Neural crest cell (in vitro differentiated cells): ENCODE measurements at places on chromosomes 12 and 14.

DNA sequence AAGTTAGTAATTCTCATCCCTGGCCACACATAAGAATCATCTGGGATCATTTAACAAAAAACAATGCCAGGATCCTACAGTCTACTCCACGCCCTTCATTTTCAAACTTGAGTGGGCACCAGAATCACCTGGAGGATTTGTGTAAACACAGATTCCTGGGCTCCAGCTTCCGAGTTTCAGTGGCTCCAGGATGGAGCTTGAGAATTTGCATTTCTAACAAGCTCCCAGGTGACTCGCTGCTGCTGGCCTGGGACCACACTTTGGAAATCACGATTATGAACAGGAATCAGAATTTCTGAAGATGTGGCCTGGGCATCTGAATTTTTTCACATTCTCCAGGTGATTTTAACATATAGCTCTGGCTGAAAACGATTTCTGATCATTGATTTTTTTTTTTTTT lies 234.8 kb downstream of the CACNA1C start:
- H3K4me3 ChIP-seq = no peak overlapping the region
- peaks cover 39% of the 10 kb centered on the region for H3K4me1 ChIP-seq
- no peaks in the 10 kb centered on the region for H3K27me3 ChIP-seq
- no peak overlapping the region for H3K27ac ChIP-seq

GRCh38 chr12:127041985-127042625 lies 1224.9 kb upstream of the TMEM132C start:
- no peaks in the 10 kb centered on the region for H3K36me3 ChIP-seq
- no peaks in the 10 kb centered on the region for H3K27me3 ChIP-seq
- H3K27ac ChIP-seq = no peak overlapping the region
- H3K4me3 ChIP-seq = no peak overlapping the region
- DNase-seq = no peak

- no peak overlapping the region for H3K27ac ChIP-seq
- no peaks in the 10 kb centered on the region for H3K4me1 ChIP-seq
- peaks cover 12% of the 10 kb centered on the region for H3K36me3 ChIP-seq
- no peak overlapping the region for H3K4me3 ChIP-seq
- no peak for DNase-seq
Observed at GRCh38 chr12:45695035-45695434, 34.5 kb upstream of the ARID2 start.

DNA sequence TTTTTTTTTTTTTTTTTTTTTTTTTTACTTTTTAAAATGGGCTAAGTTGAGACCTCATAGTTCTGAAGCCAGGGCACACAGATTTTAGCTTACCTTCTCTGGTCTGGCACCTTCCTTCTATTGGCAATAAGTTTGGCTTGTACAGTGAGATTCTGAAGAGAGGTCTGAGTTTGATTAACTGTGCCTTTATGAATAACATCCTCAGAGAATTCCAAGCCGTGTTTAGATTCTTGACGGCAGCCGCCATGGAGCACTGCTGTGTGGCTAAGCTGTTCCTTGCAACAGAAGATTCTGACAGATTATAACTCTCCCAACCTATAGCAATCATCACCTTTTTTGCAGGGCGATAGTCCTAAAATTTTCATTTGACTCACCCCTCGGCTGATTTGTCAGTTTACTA lies 354.9 kb upstream of the FAR2 start:
- H3K4me3 ChIP-seq = no peak overlapping the region
- H3K27me3 ChIP-seq = no peaks in the 10 kb centered on the region
- peaks cover 8% of the 10 kb centered on the region for H3K36me3 ChIP-seq
- peaks cover 32% of the 10 kb centered on the region for H3K4me1 ChIP-seq

DNA sequence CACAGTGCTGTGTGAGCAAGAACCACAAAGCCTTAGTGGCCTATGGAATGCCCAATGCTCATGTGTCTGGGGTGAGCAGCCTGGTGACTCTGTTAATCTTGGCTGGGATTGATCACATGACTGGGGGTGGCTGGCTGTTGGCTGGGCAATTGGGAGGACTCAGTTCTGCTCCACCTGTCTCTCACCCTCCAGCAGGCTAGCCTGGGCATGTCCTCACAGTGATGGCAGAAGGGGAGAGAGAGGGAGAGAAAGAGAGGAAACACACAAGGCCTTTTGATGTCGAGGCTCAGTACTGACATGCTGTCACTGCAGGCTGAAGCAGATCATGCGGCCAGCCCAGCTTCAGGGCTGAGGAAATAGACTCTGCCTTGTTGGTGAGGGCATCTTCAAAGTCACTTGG lies 136.8 kb downstream of the TBX5 start:
- H3K36me3 ChIP-seq = no peaks in the 10 kb centered on the region
- H3K27ac ChIP-seq = no peak overlapping the region
- H3K4me3 ChIP-seq = no peak overlapping the region
- no peak for DNase-seq

GRCh38 chr12:47413806-47414205 lies 292.0 kb downstream of the RPAP3 start:
- no peak for DNase-seq
- H3K4me3 ChIP-seq = no peak overlapping the region
- no peak overlapping the region for H3K27ac ChIP-seq
- peaks cover 5% of the 10 kb centered on the region for H3K4me1 ChIP-seq
- peaks cover 8% of the 10 kb centered on the region for H3K27me3 ChIP-seq

DNA sequence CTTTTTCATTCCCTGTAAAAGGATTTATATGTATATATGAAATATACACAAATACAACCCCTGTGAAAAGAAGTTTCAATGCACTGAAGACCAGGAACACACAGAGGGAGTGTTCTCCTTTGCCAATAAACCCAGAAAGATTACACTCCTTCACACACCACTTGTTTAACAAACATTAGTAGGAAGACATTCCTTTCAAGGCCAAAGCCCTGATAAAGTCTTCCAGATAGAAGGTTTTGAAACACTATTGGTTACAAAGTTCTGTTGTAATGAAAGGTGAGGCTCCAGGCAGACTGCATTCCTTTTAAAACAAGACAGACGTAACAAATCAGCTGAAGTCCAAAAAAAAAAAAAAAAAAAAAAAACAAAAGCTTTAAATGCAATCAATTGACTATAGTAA lies 81.0 kb downstream of the PTPN21 start:
- H3K4me1 ChIP-seq = no peaks in the 10 kb centered on the region
- no peaks in the 10 kb centered on the region for H3K27me3 ChIP-seq
- H3K4me3 ChIP-seq = no peak overlapping the region
- H3K27ac ChIP-seq = no peak overlapping the region
- no peak for DNase-seq
- peaks cover 38% of the 10 kb centered on the region for H3K36me3 ChIP-seq

GRCh38 chr12:44000309-44000952 lies 164.6 kb downstream of the TMEM117 start:
- peaks cover 6% of the 10 kb centered on the region for H3K36me3 ChIP-seq
- no peaks in the 10 kb centered on the region for H3K27me3 ChIP-seq
- H3K4me3 ChIP-seq = no peak overlapping the region
- DNase-seq = peak; percentile 7

DNA sequence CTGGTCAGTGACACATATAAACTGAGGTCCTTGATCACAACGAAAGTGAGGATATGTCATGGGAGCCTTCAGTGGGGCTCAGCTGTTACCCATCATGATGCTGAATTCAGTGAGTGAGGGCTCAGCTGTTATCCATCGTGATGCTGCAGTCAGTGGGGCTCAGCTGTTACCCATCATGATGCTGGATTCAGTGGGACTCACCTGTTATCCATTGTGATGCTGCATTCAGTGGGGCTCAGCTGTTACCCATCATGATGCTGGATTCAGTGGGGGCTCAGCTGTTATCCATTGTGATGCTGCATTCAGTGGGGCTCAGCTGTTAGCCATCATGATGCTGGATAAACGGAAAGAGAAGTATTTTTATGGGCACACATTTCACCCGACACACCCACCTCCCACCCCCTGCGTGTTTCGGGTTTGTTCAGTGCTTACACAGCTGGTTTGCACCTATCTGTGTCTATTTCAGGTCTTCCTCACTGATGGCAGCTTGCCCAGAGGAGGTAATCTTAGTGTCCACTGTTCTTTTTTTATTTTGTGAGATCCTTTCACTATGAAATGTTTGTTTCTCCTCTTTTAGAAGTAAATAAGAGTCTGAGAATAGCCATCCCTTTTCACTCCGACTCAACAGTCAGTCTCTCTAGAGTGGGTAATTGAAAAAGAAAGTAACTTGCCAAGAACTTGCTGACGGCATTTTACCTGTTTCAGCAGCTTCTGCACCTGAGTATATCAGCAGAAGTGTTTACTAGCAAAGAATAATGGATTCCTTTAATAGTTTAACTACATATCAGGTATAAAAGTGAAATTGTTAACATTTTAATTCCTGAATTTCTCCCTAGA lies 183.0 kb downstream of the ERC1 start:
- H3K4me1 ChIP-seq = peaks cover 34% of the 10 kb centered on the region
- no peak overlapping the region for H3K4me3 ChIP-seq
- peaks cover 6% of the 10 kb centered on the region for H3K36me3 ChIP-seq

DNA sequence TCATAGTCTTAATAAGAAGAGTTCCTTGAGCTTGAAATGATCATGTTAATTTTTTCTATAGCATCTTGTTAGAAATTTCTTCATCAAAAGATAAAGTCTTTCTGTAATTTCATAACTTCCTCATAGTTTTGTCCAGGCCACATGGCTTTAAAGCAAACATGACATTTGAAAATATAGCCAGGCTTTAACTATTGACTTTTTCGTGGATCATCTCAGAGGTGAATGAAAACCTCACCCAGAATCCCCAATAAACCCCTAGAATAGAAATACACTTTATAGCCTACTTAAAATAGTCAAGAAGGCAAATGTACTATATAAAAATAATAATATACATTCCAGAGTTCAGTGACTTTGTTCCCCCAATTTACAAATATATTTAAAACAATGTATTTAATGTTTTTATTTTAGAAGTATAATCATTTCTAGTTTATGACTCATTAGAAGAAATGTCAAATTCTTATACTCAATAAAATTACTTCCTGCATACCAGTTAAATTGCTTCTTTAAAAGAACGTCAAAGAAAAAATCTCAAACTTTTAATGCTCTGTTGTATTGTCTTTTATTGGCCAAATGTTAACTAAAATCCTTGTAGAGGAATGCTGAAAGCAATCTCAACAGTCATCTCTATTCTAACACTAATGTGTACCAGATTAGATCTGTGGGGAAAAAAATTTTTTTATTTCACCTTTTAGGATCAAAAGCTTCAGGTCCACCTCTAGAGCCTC lies 21.6 kb downstream of the EXOC5 start:
- no peak for DNase-seq
- no peak overlapping the region for H3K27ac ChIP-seq
- no peak overlapping the region for H3K4me3 ChIP-seq
- no peaks in the 10 kb centered on the region for H3K27me3 ChIP-seq

DNA sequence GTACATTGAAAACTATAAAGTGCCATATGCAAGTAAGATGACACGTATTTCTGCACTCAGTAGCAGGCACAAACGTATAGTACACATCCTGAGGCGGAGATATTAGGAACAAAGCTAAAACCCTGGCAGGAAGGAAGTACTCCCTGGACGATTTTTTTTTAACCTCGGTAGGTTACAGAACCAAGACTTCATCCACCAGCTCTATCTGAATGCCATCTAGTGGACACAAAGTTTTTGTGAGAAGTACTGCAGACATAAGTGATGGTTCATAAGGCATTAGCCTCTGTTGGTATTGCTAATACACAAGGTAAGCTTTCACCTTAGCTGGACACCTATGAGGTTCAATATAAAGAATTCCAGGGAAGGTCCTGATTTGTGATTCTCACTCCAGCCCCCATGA lies 83.0 kb upstream of the CCDC196 start:
- no peak for DNase-seq
- no peaks in the 10 kb centered on the region for H3K36me3 ChIP-seq
- H3K27me3 ChIP-seq = no peaks in the 10 kb centered on the region

DNA sequence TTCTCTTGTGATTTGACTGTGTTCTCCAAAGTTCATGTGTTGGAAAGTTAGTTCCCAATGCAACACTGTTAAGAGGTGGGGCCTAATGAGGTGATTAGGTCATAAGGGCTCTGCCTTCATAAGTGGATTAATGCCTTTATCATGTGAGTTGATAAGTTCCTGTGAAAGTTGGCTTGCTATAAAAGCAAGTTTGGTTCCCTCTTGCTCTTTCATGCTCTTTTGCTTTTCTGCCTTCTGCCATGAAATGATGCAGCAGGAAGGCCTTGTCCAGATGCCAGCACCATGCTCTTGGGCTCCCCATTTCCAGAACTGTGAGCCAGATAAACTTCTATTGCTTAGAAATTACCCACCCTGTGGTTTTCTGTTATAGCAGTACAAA lies 41.9 kb downstream of the SLC16A7 start:
- no peaks in the 10 kb centered on the region for H3K36me3 ChIP-seq
- no peak overlapping the region for H3K4me3 ChIP-seq
- peaks cover 12% of the 10 kb centered on the region for H3K4me1 ChIP-seq
- peak overlapping the region; percentile 70 for H3K27ac ChIP-seq
- H3K27me3 ChIP-seq = no peaks in the 10 kb centered on the region

- no peaks in the 10 kb centered on the region for H3K27me3 ChIP-seq
- H3K27ac ChIP-seq = no peak overlapping the region
- no peak for DNase-seq
- H3K4me3 ChIP-seq = no peak overlapping the region
- no peaks in the 10 kb centered on the region for H3K4me1 ChIP-seq
Observed at GRCh38 chr14:50719911-50720759, 52.0 kb upstream of the SAV1 start.

DNA sequence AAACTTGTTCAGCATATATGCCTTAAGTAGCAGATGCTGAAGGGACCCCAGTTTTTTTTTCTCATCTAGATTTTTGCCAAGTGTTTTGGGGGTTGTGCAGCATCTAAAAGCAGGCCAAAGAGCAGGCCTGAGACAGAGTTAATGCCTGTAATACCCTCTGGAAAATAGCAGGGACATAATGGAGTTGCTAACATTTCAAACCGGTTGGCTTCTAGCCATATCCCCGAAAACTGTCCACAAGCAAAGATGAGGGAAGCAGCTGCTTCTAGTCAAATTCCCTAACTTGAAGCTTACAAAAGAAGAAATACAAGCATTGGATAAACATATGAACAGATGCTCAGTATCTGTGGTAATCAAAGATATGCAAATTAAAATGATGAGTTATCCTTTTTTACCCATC lies 52.1 kb upstream of the AEBP2 start:
- H3K4me1 ChIP-seq = no peaks in the 10 kb centered on the region
- H3K4me3 ChIP-seq = no peak overlapping the region
- H3K36me3 ChIP-seq = no peaks in the 10 kb centered on the region
- no peak overlapping the region for H3K27ac ChIP-seq

- no peak overlapping the region for H3K27ac ChIP-seq
- peaks cover 39% of the 10 kb centered on the region for H3K4me1 ChIP-seq
- H3K27me3 ChIP-seq = peaks cover 23% of the 10 kb centered on the region
- H3K36me3 ChIP-seq = no peaks in the 10 kb centered on the region
Observed at GRCh38 chr14:93046705-93047050, 69.0 kb downstream of the ITPK1 start.

DNA sequence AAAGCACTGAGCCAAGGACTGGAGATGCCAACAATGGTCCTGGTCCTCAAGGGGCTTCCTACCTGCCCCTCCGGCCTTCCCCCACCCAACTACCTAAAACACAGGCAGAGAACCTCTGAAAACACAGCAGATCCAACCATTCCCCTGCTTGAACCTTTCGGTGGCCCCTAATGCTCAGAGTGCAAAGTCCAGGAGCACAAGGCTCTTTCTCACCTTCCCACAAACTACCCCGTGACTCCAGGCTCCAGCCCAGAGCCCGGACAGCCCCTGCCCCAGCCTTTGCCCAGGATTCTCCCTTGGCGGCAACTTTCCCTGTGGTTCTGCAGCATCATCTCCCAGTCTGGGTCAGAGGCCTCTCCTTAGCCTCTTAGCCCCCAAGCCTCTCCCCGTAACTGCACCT lies 1.6 kb upstream of the CD9 start:
- no peak overlapping the region for H3K4me3 ChIP-seq
- peaks cover 69% of the 10 kb centered on the region for H3K27me3 ChIP-seq
- H3K36me3 ChIP-seq = no peaks in the 10 kb centered on the region
- no peak overlapping the region for H3K27ac ChIP-seq
- peaks cover 25% of the 10 kb centered on the region for H3K4me1 ChIP-seq
- no peak for DNase-seq
